Osteoblast (primary cell): ENCODE measurements at places on chromosomes 7 and 10. TPM values are rescaled to one million over a fixed set of nuclear protein-coding genes. Genes with fewer than 3 reads are reported as not detected.

DNA sequence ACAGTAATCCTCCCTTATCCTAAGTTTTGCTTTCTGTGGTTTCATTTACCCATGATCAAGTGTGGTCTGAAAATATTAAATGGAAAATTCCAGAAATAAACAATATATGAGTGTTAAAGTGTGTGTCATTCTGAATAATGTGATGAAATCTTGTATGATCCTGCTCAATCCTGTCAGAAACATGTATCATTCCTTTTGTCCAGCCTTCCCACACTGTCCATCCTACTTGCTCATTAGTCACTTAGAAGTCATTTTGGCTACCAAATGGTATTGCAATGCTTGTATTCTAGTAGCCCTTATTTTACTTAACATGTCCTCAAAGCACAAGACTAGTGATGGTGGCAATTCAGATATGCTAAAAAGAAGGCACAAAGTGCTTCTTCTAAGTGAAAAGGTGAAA, 1211.2 kb upstream of the SORCS1 start:
- no peaks in the 10 kb centered on the region for H3K27me3 ChIP-seq
- no peak overlapping the region for H3K4me3 ChIP-seq
- H3K4me1 ChIP-seq: no peaks in the 10 kb centered on the region

DNA sequence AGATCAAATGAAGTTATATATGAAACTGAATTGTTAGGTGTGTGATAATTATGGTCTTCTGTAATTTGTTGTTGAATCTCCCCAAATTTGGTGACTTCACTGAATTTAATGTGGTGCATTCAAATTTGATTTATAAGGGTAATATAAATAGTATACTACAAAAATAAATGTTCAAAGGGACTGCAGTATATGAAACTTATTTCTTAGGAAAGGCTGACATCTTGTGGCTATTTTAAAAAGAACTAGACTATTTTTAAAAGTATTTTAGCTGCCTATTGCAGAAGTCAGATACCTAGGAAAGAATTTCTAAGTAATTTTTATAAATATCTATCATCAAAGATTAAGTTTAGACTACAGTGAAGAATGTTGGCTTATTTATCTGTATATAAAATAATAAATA, 36.6 kb downstream of the ATRNL1 start:
- no peak overlapping the region for H3K27ac ChIP-seq
- no peak overlapping the region for H3K4me3 ChIP-seq
- H3K4me1 ChIP-seq: no peaks in the 10 kb centered on the region
- no peak for DNase-seq
- no peaks in the 10 kb centered on the region for H3K36me3 ChIP-seq

DNA sequence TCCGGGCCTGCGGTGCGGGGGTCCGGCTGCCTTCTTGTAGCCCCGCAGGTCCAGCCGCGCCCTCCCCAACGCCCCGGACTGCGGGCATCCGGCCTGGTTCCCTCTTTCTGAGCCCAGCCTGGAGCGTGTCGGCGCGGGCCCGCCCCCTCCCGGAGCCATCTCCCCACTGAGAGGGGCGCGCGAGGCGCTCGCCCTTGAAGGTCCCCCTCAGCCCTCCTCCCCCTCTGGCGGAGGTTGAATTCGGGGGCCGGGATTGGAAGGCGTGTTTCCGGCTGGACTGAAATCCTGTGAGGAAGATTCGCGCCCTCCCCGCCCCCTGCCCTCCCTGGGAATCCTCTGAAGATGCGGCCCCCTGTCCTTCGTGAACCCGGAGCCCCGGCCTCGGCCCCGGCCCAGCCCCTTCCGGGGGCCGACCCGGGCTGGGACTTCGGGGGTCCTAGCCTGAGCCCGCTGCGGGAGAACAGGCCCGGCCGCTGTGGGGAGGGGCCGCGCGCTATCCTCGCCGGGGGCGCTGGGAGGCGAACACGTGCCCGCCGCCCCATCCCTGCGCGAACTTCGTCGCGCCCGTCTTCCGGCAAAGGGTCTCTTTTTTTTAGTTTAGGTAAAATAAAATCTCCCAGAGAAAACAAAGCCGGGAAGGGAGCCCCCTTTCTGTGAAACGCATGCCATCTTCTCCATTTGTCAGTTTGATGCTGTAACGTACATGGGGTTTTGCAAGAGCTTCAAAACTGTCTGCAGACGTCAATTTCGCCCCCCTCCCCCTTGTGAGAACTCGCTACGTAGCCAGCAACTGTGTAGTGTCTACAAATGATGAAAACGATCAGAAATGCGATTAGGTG, 636 bp downstream of the PDCD4 start:
- peak overlapping the region; percentile 88 for H3K4me3 ChIP-seq
- H3K4me1 ChIP-seq: peaks cover 24% of the 10 kb centered on the region
- no peaks in the 10 kb centered on the region for H3K36me3 ChIP-seq
- peak; percentile 78 for DNase-seq

- H3K36me3 ChIP-seq: no peaks in the 10 kb centered on the region
- H3K4me1 ChIP-seq: no peaks in the 10 kb centered on the region
- no peaks in the 10 kb centered on the region for H3K27me3 ChIP-seq
- no peak for DNase-seq
- H3K27ac ChIP-seq: no peak overlapping the region
Measured at GRCh38 chr10:6894405-6894804, 314.3 kb upstream of the PRKCQ start.

MYL7 gene
- total RNA-seq: not detected in 2 replicates

ZNRF2 gene
- 12.1 and 12.7 TPM in 2 replicates for total RNA-seq

- DNase-seq: no peak
- peaks cover 17% of the 10 kb centered on the region for H3K4me1 ChIP-seq
- no peaks in the 10 kb centered on the region for H3K27me3 ChIP-seq
- no peak overlapping the region for H3K27ac ChIP-seq
- no peak overlapping the region for H3K4me3 ChIP-seq
Measured at GRCh38 chr10:11608159-11609013, 3.1 kb downstream of the USP6NL start.

- no peak overlapping the region for H3K4me3 ChIP-seq
- DNase-seq: no peak
- H3K27me3 ChIP-seq: no peaks in the 10 kb centered on the region
Measured at GRCh38 chr7:47551668-47552440, 30.1 kb downstream of the TNS3 start.

FAM24A gene
- not detected in 2 replicates for total RNA-seq

- H3K27me3 ChIP-seq: peaks cover 19% of the 10 kb centered on the region
- H3K4me1 ChIP-seq: peaks cover 4% of the 10 kb centered on the region
- H3K36me3 ChIP-seq: no peaks in the 10 kb centered on the region
- no peak overlapping the region for H3K4me3 ChIP-seq
Measured at GRCh38 chr10:69502589-69502988, 51.3 kb downstream of the TSPAN15 start.

DNA sequence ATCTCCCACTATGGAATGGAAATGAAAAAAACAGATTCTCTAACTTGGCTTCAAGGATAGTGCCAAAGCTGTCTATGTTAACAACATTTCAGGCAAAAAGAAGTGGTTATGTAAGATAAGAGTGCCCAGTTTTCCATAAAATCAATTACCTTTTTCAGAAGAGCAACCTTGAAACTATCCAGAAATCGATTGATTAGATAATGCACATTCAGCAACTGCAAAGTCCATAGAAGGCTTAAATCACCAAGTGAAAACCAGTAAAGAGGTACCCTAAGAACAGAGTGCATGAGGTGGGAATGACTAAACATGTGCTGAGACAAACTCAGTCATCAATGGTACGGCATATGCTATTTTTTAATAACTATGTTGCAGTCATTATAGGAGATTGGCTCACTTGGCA, 71.9 kb upstream of the TNKS2 start:
- H3K27ac ChIP-seq: no peak overlapping the region
- H3K27me3 ChIP-seq: peaks cover 26% of the 10 kb centered on the region
- no peak for DNase-seq
- no peak overlapping the region for H3K4me3 ChIP-seq

GRCh38 chr7:155219947-155220769, 77.5 kb upstream of the INSIG1 start:
- H3K4me1 ChIP-seq: peaks cover 18% of the 10 kb centered on the region
- no peak overlapping the region for H3K4me3 ChIP-seq
- H3K27ac ChIP-seq: no peak overlapping the region
- DNase-seq: peak; percentile 87
- no peaks in the 10 kb centered on the region for H3K27me3 ChIP-seq

DMBT1 gene
- under 0.01 and 0.29 TPM in 2 replicates for total RNA-seq

DNA sequence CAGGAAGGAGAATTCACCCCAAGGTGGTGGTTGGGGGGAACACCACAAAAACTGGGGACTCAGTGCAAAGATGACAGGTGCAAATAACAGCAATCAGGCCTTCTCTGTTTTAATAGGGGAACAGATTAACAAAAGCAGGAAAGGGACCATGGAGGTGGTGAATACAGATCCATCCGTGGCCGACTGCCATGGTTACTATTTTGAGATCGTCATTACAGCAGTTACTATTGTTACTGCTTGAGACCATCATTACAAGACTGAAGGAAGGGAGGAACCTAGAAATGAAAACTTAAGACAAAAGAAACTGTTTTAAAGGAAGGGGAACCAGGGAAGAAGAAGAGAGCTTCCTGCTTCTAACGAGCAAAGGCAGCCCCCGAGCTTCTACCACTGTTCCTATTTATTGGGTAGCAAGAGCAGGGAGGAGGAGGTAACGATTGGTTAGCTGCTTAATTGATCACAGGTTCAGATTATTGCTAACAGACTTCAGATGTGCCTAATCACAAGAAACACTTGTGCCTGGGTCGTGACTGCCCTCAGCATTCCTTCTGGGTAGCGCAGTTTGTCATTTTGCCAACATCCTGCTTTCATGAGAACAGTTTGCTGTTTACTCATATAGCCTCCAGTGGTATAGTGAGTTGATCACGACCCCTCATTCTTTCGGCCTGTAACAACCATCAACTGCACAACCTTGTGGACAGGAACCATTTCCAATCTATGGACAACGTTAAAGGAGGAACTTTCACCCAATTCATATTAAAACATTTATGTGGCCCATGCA, 216.3 kb downstream of the CHCHD3 start:
- no peak overlapping the region for H3K4me3 ChIP-seq
- no peak overlapping the region for H3K27ac ChIP-seq

BET1 gene
- total RNA-seq: 20.6 and 22.4 TPM in 2 replicates

DNA sequence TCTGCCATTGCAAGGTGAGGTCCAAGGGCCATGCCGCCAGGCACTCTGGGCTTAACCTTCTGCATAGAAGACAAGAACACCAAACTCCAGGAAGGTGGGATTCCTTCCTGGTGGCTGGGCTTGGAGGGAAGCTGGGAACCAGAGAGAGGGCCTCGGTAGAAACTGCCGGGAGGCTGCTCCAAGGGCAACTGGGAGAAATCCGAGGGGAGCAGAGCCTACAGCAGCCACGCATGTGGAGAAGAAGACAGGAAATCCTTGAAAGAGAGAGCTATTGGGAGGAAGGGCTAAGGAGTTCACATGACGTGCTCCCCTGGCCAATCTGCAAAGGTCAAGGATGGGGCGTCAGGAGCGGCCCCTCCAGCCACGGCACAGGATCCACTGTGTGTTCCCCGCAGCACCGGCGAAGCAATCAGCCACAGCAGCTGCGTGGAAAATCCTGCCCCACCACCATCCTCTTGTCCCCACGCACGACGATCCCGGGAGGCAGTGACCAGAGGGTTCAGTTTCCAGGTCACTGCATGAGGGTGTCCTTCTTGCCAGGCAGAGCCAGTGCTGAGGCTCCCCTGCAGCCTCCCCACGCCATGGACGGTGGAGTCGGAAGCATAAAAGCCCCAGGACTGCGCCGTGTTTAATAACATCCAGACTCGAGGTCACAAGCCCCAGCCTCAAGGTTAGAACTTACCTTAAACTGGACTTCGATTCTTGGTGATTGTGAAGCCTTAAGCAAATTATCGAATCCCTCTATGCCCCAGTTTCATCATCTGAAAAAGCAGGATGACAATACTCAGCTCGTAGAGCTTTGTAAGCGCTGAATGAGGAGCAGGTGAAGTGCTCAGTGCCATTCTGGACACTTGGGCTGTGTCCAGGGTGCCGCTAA, 8.6 kb upstream of the PPP2R2D start:
- H3K36me3 ChIP-seq: no peaks in the 10 kb centered on the region
- no peak overlapping the region for H3K27ac ChIP-seq
- H3K27me3 ChIP-seq: peaks cover 32% of the 10 kb centered on the region
- DNase-seq: no peak

DNA sequence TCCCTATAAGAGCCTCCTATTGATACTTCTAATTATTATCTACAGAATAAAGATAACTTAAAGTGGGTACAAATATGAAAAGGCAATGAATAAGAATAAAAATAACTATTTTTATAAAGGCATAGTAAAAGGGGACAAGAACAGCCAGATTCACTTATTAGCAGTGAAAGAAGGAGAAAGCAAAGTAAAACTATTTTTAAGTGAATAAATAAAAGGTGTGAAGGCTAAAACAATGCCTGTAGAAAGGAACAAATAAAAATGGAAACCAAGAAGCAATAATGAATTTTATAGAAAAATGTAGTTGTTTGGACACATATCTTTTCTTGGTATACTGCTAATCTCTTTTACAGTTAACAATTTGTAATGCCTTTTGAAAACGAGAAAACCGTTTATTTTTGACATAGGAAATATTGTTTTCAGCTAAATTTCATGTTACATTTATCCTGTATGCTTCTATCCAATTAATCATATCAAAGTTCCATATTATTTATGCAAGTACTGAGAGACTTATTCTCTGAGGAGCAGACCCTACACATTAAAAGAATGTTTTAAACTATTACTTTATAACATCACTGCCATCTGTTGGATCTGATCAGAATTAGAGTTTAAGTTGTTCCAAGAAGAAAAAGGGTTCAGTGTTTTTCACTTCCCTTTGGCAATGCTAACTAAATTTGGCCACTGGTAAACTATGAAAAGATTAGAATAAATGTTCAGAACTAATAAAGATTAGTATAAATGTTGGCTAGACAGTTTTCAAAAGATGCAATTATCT, 59.1 kb downstream of the ARMC3 start:
- no peak overlapping the region for H3K4me3 ChIP-seq
- H3K4me1 ChIP-seq: no peaks in the 10 kb centered on the region
- no peak overlapping the region for H3K27ac ChIP-seq
- peaks cover 7% of the 10 kb centered on the region for H3K27me3 ChIP-seq
- no peak for DNase-seq

RELN gene
- total RNA-seq: 0.29 and 0.36 TPM in 2 replicates

- no peak for DNase-seq
- no peaks in the 10 kb centered on the region for H3K27me3 ChIP-seq
- no peaks in the 10 kb centered on the region for H3K36me3 ChIP-seq
- no peak overlapping the region for H3K4me3 ChIP-seq
Measured at GRCh38 chr7:17131983-17132655, 166.3 kb upstream of the AHR start.

DNA sequence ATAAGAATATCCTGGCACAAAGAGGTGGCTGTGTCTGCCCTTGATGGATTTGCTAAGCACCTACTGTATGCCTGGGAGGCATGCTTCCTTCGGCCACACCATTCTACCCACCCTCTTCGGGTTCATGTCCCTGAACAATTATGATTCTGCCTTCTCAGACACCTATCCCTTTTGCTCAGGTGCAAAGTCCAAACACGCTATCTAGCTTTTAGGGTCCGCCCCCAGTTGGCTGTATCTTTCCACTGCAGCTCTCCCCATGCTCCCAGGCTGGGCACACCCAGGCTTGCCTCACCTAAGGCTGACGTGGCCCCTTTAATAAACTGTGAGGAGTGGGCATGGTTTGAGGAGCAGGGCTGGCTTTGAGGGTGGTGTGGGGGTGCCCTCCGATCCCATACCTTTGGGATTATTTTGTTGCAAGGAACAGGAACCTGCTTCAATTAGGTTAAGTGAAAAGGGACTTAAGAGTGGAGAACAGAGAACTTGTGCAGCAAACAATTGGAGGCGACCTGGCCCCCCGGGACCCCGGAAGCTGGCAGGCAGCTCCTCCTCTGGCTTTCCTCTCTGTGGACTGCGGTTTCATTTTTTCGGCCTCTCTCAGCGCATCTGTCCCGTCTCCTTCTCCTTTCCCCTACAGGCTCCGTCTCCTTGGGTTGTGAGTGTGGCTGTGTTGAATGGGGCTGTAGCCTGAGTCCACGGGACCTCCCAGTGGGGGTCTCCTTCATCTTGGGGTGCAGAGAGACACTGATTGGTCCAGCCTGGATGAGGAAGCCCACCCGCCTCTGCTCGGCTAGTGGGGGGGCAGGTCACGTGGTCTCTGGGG, 3.8 kb downstream of the CLIP2 start:
- no peak overlapping the region for H3K4me3 ChIP-seq
- H3K27me3 ChIP-seq: no peaks in the 10 kb centered on the region
- peak overlapping the region; percentile 8 for H3K27ac ChIP-seq
- peaks cover 3% of the 10 kb centered on the region for H3K36me3 ChIP-seq
